ENCODE measurements at places on chromosomes 2 and 18.

DNA sequence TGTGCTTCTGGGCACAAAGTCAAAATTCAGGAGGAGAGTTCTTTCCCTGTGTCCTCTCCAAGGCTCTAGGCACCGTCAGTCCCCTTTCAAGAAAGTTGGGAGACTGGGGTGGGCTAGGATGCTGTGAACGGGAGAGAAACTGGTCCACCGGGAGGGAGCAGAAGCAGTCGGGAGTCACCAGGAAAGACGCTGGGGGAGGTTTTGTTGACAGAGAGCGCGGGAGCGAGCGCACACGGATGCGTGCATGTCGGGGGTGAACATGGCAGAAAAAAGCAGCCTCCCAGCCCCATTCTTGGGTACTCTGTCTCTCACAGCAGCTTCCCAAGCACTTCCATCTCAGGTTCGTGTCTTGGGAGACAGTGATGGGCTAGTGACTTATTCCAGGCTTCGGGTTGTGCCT lies 97.1 kb upstream of the PXDN start:
- DNase-seq: no peak

GRCh38 chr2:68834737-68835376 lies 36.3 kb downstream of the BMP10 start:
- no peak for DNase-seq

GRCh38 chr2:172894689-172895387 lies 159.2 kb downstream of the RAPGEF4 start:
- DNase-seq: no peak

- DNase-seq: no peak
Measured at GRCh38 chr18:47528343-47528742, 276.9 kb upstream of the SKOR2 start.

DNA sequence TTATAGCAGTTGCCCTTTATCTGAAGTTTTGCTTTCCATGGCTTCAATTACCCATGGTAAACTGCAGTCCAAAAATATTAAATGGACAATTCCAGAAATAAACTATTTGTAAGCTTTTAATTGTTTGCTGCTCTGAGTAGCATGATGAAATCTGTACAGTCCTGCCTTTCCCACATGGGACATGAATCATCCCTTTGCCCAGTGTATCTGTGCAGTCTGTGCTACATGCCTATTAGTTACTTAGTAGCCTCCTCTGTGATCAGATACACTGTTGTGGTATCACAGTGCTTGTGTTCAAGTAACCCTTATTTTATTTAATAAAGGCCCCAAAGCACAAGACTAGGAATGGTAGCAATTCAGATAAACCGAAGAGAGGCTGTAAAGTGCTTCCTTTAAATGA lies 810.6 kb upstream of the PIK3C3 start:
- no peak for DNase-seq

DNA sequence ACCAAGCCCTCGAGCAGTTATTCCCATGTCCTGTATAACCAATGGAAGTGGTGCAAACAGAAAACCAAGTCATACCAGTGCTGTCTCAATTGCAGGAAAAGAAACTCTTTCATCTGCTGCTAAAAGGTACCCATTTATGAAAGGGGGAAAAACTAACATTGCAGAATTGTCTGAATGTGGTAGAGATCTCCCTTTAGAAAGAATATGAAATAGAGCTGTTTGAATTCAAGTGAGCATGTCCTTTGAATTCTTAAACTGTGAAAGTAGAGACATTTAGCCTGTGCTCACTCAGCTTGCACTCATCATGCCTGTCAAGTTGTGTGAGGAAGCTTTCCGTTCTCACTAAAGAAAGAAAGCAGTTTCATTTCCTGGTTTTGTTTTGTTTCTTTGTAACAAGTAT lies 87.4 kb downstream of the EML4 start:
- DNase-seq: peak; percentile 26

DNA sequence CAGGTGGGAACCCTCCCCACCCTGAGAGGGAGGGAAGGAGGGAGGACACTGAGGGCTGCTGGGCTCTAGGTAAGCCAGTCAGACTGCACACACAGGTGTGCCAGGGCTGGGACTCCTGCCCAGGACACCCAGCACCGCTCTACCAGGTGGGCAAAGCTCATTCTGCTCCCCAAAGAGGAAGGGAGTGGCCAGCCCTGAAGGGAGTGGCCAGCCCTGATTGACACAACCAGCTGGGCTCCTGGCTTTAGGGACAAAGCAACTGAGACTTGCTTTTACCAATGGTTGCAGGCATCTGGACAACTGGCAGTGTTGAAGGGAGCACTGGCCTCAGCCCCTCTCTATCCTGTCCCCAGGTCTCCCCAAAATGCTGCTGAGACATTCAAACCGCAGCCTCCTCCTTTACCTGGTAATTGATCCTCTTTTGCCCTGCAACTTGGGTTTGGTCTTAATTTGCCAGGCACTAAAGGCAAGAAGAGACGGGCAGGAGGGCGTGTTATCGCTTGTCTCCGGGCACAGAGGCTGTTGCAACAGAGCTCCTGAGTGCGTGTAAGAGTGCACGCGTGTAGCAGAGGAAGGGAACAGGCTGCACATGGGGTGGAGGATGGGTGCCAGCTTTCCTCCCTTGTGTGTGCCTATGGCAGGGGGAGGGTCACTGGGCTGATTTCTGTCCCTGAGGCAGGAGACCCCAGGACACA lies 14.5 kb upstream of the FOSL2 start:
- DNase-seq: no peak

DNA sequence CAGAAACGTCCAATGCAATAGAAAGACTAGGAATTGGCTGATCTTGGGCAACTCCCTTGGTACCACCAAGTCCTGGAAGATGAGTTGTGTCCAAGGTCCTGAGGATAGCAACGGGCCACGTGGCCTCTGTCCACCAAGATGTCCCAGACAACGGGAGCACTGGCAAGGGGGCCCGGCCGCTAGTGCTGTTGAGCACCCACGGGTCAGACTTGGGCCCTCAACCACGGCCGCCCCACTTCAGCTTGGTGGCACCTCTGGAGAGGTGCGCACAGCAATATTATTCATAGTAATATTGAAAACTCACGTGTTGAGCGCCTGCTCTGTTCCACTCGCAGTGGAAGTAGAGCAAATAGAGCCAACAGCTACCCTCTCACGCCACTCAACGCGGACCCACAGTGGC lies 19.0 kb downstream of the PASK start:
- DNase-seq: no peak

DNA sequence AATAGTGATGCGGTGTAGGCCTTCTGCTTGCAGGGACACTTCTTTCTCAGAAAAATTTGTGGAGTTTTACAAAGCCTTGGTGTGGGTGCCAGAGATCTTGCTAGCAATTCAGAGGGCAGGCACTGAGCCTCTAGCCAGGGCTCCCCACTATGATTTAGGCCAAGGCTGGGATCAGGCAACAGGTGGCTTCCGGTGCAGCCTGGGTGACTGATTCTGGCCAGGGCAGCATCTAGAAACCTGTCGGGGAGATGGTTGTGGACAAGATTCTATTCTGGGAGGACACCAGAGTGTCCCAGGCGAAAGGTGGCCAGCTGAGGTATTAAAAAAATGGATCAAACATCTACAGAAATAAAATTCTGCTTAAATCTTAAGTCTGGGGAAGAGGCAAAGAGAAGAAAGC lies 21.5 kb upstream of the TNP1 start:
- DNase-seq: no peak

GRCh38 chr2:26438926-26439325 lies 37.2 kb downstream of the DRC1 start:
- no peak for DNase-seq

GRCh38 chr2:30780776-30781330 lies 26.4 kb downstream of the CAPN13 start:
- no peak for DNase-seq

DNA sequence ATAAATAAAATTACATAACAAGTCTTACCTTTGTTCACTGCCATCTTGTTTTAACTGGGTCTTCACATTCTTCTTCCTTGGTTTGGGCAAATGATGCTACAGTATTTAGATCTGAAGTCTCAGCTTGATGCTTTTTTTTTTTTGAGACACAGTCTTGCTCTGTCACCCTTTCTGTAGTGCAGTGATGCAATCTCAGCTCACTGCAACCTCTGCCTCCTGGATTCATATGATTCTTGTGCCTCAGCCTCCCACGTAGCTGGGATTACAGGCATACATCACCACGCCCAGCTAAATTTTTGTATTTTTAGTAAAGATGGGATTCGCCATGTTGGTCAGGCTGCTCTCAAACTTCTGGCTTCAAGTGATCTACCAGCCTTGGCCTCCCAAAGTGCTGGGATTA lies 53.2 kb upstream of the MAT2A start:
- DNase-seq: no peak

DNA sequence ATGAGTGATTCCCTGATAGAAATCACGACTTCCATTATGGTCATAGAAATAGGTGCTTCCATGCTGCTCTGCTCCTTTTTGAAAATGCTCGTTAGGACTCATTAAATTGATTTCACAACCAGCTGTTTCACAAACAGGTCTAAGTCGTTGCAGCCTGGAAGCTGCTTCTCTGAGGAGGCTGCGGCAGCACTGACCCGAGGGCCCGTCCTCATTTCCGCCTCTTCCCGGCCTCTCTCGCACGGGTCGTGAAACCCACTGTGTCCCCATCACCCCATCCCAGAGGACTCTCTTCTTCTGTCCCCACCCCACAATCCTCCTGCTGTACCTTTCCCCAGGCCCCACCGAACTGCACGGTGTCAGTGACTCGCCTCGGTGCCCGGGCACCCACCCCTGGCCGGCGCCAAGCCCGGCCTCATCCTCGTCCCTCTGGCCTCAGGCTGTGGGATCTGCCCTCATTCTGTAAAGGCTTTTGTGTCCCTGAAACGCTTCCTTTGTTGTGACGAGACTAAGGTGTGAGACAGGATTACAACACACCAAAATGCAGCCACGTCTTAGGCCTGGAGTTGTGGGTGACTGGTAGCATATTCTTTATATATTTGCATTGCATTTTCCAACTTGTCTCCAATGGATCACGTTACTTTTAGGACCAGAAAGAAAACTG lies 112.7 kb upstream of the CTDP1 start:
- no peak for DNase-seq

DNA sequence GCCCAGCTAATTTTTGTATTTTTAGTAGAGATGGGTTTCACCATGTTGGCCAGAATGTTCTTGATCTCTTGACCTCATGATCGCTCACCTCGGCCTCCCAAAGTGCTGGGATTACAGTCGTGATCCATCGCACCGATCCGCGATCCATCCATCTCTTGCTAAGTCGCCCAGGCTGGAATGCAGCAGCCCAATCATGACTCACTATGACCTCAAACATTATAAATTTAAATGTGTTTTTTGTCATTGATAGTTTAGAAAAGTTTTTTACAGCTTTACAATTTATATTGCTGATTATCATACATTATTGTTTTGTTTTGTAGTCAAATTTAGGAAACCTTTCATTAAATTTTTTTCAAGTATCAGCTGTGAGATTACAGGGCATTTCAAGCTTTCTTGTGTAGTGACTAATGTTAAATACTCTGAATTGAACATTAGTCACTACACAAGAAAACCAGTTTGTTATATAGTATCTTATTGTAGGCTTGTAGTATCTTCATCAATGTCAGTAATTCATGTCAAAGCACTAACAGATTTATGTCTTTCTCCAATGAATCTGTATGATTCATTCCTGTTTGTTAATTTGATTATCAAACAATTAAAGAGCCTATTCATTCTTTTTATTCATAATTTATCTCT lies 37.5 kb downstream of the NR4A2 start:
- DNase-seq: no peak

DNA sequence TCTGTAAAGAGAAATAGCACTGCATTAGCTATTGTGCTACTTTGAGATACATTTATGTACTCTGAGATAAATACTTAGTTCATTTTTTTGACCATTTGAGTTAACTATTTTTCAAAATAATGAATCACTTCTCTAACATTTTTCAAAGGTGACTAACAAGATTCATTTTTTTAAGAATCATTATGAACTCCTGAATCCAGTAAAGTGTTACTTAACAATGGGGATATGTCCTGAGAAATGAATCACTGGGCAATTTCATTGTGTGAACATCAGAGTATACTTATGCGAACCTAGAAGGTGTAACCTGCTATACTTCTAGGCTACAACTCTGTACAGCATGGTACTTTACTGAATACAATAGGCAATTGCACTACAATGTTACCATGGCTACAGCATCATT lies 355.8 kb downstream of the ARL6IP6 start:
- DNase-seq: no peak

GRCh38 chr2:39153312-39153711 lies 32.5 kb upstream of the SOS1 start:
- no peak for DNase-seq

DNA sequence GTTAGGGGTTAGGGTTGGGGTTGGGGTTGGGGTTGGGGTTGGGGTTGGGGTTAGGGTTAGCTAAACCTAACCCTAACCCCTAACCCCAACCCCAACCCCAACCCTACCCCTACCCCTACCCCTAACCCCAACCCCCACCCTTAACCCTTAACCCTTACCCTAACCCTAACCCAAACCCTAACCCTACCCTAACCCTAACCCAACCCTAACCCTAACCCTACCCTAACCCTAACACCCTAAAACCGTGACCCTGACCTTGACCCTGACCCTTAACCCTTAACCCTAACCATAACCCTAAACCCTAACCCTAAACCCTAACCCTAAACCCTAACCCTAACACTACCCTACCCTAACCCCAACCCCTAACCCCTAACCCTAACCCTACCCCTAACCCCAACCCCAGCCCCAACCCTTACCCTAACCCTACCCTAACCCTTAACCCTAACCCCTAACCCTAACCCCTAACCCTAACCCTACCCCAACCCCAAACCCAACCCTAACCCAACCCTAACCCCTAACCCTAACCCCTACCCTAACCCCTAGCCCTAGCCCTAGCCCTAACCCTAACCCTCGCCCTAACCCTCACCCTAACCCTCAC lies 24.1 kb upstream of the RABL2A start:
- DNase-seq: no peak

GRCh38 chr18:2846636-2847316 lies at the start of gene EMILIN2:
Gene EMILIN2 (plus strand): TSS chr18:2847006. CDS start chr18:2847189, 183 bp downstream.
- DNase-seq: peak; percentile 64

DNA sequence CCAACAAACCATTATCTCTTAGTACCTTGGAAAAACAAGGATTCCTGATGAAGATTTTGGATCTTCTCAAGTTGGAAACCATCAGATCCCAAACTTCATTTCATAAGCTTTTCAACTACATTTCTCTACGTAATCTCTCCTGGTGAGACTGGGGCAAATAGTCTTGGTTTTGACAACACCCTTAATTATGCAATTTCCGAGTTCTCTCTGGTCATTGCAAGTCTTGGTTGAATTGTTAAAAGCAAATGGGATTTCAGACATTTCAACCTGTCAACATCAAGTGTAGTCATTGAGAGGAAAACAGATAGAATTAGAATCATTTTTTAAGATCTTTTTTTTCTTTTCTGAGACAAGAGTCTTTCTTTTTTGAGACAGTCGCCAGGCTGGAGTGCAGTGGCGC lies 26.2 kb downstream of the KLF7 start:
- no peak for DNase-seq

DNA sequence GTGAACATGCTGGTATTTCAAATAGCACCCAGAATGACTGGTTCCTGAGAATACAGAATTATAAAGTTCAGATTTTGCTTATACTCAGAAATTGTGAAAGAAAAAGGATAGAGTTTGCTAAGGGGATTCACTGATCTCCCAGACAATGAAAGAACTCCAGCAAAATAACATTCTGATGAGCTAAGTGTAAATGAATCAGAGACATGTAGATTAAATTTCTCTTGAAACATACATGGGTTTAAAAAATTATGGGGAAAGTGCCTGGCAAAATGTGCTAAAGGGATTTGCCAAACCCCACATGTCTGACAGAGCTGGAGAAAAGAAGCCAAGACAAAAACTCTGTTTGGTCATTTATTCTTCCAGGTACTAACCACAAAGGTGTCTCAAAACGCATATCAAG lies 116.3 kb downstream of the FTCDNL1 start:
- no peak for DNase-seq

GRCh38 chr2:6927753-6928152 lies 10.5 kb downstream of the RNF144A start:
- DNase-seq: no peak

All from activated naive CD4-positive, alpha-beta T cell treated with anti-CD3 and anti-CD28 coated beads for 36 hours (primary cell).